ENCODE measurements at places on chromosomes 4 and X.

DNA sequence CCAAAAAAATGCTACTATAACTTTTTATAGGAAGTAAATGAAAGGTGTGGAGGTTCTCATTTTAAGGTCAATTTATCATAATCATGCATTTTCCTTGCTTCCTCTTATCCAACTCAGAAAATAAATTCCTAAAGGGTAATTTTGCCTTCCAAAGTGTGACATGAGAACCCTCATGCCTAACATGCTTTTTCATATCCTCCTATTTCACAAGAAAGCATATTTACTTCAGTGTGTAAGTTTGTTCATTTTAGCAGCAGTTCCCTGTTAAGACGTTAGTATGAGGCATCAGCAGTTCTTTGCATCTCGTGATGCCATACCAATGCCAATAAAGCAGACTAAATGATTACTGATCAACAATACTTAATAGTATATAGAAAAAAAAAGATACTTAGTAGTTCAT is 18.4 kb downstream of the WDFY3 start:
- ATAC-seq, result no peak

DNA sequence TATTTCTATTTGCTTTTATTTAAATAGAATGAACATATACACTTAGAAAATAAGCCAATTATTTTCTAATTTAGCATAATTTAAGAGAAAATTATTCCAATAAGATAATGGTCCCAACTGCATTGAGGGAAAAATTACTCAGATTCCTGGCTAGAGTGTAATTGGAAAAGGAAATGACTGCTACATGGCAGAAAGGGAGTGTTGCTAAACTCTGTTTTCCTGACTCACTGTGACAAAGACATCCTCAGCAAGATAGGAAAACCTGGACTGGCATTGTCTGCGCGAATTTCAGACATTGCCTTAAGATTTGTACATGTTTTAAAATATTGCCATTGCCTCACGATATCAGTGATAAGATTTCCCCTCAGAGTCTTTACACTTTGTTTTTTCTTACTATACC is 8.2 kb downstream of the TNIP3 start:
- ATAC-seq, result peak; percentile 91

- no peak for ATAC-seq
Observed at GRCh38 chr4:102268355-102268754, 76.9 kb downstream of the SLC39A8 start.

DNA sequence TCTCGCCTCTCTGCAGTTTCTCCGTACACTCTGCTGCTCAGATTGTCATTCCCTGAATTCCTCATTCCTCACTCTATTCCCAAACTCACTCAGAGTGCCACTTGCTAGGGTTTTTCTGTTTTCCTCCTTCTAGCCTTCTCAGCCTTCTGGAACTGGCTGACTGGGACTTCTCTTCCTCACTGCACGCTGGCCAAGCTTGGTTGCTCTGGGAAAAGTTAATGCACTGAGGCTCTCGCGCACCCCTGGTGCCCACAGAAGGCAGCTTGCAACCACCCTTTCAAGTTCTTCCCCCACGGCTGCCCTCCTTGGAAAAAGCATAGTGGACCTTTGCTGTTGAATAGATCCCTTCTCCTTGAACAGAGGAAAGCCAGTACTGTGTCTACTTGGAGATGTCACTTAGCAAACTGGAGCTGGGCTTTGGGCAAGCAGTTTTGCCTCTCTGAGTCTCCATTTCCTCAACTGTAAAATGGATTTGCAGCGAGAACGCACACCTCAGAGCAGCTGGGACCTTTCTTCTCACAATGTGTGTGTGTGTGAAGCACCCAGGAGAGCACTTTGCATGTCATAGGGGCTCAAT is 6.0 kb upstream of the CCKAR start:
- peak; percentile 44 for ATAC-seq

- no peak for ATAC-seq
Observed at GRCh38 chr4:173866322-173867026, 336.4 kb upstream of the HAND2 start.

DNA sequence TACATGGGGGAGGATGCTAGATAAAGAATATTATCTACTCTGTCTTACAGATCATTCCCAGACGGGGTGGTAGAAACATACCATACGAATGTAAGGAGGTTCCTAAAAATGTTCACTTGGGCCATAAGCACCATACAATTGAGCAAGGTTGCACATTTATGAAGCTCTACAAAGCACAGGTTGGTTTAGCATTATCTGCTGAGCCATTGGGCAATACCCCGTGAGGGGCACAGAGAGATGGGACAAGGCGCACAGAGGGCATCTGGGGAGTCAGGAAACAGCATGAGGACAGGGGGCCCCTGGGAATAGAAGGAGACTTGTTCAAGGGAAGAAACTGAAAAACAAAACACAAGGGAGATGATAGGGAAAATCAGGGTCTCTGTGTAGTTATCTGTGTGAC is 305.3 kb downstream of the TRIML1 start:
- ATAC-seq, result no peak

GRCh38 chr4:41985151-41985550 is 3.6 kb downstream of the DCAF4L1 start:
- ATAC-seq, result no peak

DNA sequence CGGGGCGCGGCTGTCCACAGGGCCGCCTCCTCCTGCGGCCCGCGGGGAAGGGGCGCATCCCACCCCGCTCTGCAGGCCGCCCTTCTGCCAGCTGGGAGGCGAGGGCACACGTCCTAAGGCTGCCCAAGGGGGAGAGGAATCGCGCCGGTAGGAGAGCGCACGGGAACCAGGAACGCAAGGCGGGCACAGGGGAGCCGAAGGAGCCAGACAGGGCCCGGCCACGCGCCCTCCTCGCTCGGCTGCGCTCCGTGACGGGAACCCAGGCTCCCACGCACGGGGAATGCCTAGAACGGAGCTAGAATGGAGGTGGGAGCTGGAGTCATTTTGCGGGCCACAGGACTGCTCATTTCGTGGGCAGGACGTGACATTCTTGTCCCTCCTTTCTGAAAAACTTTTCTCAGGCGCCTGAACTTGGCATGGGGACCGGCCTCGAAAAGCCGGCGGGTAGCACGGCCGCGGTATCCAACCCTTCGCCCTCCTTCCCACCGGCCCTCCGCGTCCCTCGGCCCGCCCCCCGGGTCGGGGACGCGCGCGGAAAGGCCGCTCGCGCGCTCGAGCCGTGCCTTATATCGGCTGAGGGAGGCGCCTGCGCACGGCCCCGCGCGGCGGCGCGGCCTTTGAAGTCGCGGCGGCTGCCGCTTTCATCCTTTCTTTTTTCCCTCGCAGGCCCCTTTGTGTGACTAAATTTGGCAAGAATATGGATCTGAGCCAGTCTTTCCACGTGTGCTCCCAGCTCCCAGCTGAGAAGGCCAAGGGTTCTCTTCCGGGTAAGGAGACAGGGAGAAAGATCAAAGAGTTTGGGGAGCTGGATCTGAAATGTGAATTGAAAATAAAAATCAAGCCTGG is 4.2 kb upstream of the LEF1 start:
- peak; percentile 51 for ATAC-seq

- no peak for ATAC-seq
Observed at GRCh38 chr4:152009031-152009670, 248.3 kb upstream of the GATB start.

DNA sequence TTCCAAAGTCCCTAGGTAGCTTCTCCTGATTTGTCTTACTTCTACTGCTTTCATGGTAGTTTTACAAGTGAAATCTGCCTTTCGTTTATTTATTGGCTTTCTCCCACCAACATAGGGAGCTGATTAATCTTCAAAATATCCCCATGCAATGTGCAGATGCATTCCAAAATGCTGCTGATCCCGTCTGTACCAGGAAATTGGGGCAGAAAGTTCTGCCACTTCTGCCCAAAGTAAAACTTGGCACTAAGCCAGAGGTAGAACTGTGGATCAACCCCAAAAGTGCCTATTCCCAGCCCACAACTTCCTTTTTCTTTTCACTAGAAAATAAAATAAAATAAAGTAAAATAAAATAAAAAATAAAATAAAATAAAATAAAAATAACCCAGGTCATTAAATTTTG is 47.3 kb upstream of the PPARGC1A start:
- no peak for ATAC-seq

- no peak for ATAC-seq
Observed at GRCh38 chrX:112012360-112012759, 70.2 kb downstream of the TRPC5 start.

DNA sequence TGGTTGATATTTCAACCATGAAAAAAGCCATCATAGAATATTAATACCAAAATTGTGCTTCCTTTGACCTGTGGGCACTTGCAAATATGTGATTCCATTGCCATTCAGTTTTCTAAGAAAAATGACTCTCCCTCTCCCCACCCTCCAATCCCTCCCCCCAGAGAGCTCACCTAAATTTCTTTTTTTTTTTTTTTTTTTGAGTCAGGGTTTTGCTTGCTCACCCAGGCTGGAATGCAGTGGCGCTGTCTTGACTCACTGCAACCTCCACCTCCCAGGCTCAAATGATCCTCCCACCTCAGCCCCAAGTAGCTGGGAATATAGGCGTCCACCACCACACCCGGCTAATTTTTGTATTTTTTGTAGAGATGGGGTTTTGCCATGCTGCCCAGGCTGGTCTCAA is 47.0 kb downstream of the SNX25 start:
- peak; percentile 50 for ATAC-seq

Measured in SK-N-SH treated with all-trans-retinoic acid at 6 μM for 48 hours (cell line).